ENCODE measurements at places on chromosomes 1 and 21. TPM values are rescaled to one million over a fixed set of nuclear protein-coding genes. Genes with fewer than 3 reads are reported as not detected.

GRCh38 chr1:226692823-226693222 is 46.3 kb downstream of the ITPKB start:
- H3K27ac ChIP-seq = no peak overlapping the region
- no peak for DNase-seq
- H3K4me3 ChIP-seq = no peak overlapping the region
- peaks cover 7% of the 10 kb centered on the region for H3K4me1 ChIP-seq

DNA sequence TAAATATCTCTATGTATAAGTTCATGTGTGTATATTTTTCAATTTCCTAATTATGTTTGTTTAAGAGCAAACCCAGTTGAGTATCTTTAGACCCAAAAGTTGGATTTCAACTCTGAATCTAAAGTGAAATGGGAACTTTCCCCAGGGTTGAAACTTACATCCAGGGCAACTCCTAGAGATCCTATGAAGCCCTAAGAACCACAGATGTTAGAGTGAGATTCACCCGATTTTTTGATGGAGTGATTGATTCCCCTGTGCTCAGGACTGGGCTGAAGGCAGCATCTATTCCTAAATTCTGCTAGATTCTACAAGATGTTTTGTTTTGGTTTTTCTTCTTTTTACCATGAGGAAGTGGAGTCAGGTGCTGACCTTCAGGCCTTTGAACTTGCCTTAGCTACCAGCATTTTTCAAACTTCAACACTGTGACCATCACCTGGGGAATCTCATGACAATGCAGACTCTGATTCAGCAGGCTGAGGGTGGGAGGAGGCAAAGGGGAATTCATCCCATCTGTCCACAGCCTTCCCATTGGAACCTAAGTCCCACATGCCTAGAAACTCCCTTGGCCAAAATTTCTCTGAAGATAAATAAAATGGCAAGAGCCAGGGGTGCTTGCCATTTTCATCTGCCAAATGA is 145.5 kb downstream of the ETS2 start:
- no peak for DNase-seq
- peaks cover 7% of the 10 kb centered on the region for H3K27me3 ChIP-seq
- H3K27ac ChIP-seq = no peak overlapping the region

GRCh38 chr1:93531193-93531592 is 83.3 kb downstream of the FNBP1L start:
- no peak overlapping the region for H3K27ac ChIP-seq
- H3K4me3 ChIP-seq = no peak overlapping the region
- H3K36me3 ChIP-seq = no peaks in the 10 kb centered on the region
- H3K4me1 ChIP-seq = no peaks in the 10 kb centered on the region
- no peaks in the 10 kb centered on the region for H3K27me3 ChIP-seq

DNA sequence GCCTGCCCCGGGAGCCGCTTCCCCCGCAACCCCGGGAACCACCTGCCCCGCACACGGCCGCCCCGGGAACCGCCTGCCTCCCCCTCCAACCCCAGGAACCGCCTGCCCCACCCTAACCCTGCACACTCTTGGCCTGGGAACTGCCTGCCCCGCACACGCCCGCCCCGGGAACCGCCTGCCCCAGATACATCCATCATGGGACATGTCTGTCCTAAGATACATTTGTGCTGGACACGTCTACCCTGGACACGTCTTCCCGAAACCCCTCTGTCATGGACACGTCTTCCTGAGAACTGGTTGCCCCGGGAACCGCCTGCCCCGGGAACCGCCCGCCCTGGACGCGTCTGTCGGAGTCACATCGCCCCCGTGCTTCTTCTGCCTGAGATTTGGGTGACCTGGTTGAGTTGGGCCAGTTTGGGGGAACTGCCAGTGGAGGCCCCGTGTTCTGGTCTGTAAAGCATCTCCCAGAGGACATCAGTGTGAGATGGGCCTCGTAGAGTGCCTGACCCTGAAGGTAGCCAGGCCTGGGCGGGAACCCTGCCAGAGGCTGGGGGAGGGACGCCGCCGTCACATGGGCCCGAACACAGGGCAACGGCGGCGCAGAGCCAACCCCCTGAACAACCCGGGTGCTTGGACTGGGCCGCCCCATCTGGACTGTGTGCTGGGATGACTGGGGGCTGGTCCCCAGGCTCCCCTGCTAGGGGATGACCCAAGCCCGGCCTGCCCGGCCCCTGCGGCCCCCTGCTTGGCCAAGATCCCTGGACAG is 3.6 kb downstream of the PERM1 start:
- DNase-seq = no peak
- H3K36me3 ChIP-seq = no peaks in the 10 kb centered on the region
- no peak overlapping the region for H3K4me3 ChIP-seq
- H3K4me1 ChIP-seq = peaks cover 2% of the 10 kb centered on the region
- H3K27me3 ChIP-seq = peaks cover 1% of the 10 kb centered on the region

- H3K4me3 ChIP-seq = no peak overlapping the region
- DNase-seq = no peak
- no peak overlapping the region for H3K27ac ChIP-seq
- H3K36me3 ChIP-seq = no peaks in the 10 kb centered on the region
- no peaks in the 10 kb centered on the region for H3K27me3 ChIP-seq
These were observed 21.0 kb upstream of the SPATA6 start for GRCh38 chr1:48493041-48493440.

DNA sequence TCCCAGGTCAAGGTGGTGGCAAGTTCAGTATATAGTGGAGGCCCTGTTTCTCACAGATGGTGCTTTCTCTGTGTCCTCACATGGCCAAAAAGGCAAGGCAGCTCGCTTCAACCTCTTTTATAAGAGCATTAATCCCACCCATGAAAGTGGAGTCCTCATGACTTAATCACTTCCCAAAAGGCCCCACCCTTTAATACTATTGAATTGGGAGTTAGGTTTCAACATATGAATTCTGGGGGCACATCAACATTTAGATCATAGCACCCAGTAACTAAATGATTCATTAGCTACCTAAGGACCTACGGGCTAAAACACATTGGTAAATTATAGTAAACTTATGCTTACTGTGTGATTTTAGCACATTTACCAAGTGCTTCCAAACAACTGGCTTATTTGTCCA is 317.9 kb downstream of the LTN1 start:
- no peak overlapping the region for H3K27ac ChIP-seq
- H3K36me3 ChIP-seq = no peaks in the 10 kb centered on the region
- no peaks in the 10 kb centered on the region for H3K4me1 ChIP-seq
- no peak for DNase-seq
- H3K4me3 ChIP-seq = no peak overlapping the region
- H3K27me3 ChIP-seq = no peaks in the 10 kb centered on the region

DNA sequence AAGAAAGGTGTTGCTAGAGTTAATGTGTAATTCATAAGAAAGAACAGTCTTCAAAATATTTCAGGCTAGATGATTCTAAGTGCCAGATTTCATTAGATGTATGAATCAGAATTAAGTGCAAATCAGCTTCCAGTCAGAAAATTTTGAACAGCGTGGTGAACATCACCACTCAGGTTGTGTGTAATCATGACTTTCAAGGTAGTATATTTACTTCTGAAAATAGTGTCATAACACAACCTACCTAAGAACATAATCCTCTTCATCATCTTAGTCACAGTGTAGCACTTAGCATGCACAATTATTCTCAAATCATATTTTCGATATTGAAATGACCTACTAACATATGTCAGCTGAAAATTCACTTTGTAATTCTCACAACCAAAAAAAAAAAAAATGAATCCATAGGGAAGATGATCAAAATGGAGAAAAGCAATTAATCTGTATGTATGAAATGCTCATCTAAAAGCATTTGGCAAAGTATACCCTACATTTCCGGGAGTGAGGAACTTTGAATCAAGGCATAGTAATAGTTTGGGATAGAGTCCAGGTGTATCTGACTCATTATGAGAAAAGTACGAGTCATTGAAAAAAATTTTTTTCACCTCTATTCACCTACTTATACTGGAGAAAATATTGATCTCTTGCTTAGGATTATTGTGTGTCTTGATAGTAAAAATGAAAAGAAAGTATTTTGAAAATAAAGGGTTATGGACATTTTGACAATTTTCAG is 221.8 kb upstream of the CHRM3 start:
- H3K36me3 ChIP-seq = no peaks in the 10 kb centered on the region
- no peak overlapping the region for H3K27ac ChIP-seq
- no peaks in the 10 kb centered on the region for H3K27me3 ChIP-seq
- no peak for DNase-seq
- no peaks in the 10 kb centered on the region for H3K4me1 ChIP-seq

DNA sequence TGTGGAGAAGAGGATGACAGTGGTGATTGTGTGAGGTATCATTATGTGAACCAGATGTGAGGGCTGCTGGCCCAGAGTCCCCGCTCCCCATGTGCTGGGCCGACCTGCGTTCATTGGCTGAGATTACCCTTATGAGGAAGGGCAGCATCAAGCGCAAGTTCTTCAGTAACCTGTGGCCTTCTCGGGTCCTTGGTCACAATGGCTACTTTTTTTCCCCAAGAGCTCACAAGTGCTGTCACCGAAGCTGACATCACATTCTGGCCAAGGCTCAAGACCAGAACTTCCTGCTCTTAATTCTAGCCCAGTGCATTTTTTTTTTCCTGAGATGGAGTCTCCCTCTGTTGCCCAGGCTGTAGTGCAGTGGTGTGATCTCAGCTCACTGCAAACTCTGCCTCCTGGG is 262.9 kb downstream of the RHOU start:
- H3K4me3 ChIP-seq = no peak overlapping the region
- no peak for DNase-seq
- H3K4me1 ChIP-seq = no peaks in the 10 kb centered on the region

The CBS gene
- total RNA-seq = 72.7 TPM

The TMEM81 gene
- 2.2 TPM for total RNA-seq

The PADI2 gene
- total RNA-seq = 5.0 TPM

The C1QC gene
- 54.8 TPM for total RNA-seq

The NBL1 gene
- 268 TPM for total RNA-seq

The GCSAML gene
- 1.2 TPM for total RNA-seq

The OR10J1 gene
- total RNA-seq = not detected

Data from prostate gland (tissue), 2 donors.